ENCODE measurements at places on chromosomes 2 and 18. TPM values are rescaled to one million over a fixed set of nuclear protein-coding genes. Genes with fewer than 3 reads are reported as not detected.

DNA sequence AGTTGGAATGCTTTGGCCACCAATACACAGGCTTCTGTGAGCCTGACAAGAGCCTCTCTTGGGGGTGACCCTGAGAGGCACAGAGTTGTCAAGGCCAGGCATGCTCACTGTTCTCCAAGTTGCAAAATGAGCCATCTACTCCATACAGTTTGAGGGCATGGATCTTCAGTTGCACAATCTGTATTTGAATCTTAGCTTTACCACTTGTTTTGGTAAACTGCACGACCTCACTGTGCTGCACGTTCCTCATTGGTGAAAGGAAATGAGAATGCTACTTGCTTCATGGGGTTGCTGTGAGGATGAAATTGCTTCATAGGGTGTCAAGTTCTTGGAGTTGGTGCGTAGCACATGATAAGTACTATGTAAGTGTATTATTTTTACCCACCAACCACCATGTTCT lies 12.0 kb upstream of the HAAO start:
- no peak for DNase-seq

- DNase-seq = no peak
These were observed 72.7 kb downstream of the MARCHF4 start for GRCh38 chr2:216299588-216299987.

DNA sequence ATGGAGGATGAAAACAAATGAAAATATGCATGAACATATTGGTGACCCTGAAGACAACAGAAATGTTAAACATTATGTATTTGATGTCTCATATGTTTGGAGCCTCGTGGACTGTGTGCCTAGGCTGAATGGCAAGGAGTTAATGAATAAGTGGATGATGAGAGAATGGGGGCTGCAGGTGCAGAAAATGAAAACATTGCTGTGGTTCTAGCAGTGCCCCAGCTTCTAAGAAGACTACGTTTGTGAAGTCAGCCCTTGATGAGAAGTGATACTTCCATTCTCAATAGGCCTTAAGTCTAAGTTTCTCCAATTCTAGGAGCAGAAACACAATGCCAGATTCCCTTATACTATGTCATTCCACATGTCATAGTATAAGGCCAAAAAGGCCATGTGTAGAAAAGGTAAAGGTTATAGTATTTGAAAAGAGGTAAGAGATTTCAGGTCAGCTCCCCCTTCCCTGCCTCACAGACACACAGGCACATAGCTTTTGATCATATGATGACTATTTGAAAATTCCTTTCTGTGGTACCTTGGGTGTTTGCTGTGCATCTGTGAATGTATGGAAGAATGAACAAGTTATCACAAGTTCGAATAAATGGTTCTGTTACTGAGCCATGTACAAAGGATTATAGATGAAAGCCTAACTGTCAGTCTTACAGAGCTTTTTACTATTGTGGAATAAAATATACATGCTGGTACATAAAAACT lies 280.8 kb downstream of the SETBP1 start:
- no peak for DNase-seq

DNA sequence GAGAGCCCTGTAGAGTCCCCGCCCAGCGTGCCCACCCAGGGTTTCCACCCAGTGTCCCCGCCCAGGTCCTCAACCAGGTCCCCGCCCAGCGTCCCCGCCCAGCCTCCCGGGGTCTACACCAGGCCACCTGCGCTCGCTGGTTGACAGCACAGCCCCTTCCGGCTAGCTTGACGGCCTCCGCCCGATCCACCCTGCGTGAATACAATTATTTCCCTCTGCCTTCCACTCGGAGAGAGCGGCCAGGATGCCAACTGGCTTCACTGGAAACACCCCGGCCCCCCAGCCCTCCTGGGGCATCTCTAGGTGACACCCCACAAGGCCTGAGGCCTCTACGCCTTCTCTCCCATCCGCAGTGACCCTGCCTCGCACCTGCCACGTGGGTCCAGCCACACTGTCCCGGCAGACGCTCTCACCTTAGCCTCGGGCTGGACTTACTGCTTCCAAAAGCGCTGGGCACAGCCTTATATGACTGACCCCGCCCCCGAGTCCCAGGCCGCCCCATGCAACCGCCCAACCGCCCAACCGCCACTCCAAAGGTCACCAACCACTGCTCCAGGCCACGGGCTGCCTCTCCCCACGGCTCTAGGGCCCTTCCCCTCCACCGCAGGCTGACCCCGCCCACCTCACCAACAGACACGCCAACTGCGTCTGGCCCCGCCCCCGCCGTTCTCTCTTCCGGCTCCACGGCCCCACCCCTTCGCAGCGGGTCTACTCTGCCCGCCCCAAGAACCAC lies 188.1 kb downstream of the LAMA1 start:
- peak; percentile 73 for DNase-seq

DNA sequence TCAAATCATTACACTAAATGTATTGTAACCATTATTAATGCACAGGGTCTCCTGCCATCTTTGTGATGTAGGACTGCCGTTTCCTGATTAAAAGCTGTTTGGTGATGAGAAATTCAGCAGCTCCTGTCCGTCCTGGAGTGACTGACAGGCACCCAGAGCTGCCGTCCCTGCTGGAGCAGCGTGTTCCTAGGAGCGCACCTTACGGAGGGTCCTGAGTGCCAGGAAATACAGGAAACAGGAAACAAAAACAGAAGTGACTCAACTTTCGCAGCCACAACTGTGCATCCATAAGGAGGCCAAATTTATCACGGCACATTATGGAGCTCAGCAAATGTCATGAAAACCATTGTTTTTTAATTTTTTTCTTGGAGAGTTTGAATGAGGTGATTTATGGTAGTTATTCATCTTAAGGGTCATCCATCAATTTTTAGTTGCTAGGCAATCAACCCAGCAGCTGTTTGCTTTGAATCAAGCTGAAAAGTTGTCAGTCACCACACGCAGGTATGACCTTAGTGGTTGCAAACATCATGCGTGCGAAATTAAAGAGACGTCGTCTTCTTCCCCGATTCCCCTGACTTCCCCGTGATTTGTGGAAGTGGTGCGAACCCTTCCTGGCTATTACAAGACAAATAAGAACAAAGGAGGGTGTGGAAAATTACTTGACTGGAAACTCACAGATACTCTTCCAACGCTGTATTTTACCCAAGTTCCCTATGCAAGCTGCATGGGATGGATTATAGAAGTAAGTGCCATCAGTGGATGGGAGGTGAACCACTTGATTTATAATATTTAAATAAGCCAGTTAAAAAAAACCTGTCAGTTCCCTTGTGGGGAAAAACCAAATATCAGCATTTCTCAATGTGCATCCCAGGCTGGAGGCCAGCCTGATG lies 19.8 kb downstream of the TSHZ1 start:
- no peak for DNase-seq

DNA sequence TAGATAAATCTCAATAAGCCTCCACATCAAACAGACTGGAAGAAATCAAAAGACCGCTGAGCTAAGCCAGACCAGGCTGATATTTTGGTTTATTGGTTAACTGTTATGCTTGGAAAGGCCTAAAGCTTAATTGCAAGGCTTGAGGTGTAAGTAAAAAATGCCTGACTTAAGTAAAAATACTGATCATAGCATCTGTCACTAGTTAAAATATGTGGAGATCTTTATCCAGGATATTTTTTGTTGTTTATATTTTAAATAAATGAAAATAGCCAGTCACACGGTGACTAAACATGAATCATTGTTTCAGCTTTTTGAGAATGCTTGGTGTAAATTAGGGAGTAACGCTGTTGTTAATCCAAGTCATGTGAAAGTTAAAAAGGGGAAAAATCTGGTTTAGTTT lies 127.9 kb downstream of the THADA start:
- no peak for DNase-seq

GRCh38 chr2:66571918-66572317 lies 137.0 kb downstream of the MEIS1 start:
- DNase-seq = no peak

DNA sequence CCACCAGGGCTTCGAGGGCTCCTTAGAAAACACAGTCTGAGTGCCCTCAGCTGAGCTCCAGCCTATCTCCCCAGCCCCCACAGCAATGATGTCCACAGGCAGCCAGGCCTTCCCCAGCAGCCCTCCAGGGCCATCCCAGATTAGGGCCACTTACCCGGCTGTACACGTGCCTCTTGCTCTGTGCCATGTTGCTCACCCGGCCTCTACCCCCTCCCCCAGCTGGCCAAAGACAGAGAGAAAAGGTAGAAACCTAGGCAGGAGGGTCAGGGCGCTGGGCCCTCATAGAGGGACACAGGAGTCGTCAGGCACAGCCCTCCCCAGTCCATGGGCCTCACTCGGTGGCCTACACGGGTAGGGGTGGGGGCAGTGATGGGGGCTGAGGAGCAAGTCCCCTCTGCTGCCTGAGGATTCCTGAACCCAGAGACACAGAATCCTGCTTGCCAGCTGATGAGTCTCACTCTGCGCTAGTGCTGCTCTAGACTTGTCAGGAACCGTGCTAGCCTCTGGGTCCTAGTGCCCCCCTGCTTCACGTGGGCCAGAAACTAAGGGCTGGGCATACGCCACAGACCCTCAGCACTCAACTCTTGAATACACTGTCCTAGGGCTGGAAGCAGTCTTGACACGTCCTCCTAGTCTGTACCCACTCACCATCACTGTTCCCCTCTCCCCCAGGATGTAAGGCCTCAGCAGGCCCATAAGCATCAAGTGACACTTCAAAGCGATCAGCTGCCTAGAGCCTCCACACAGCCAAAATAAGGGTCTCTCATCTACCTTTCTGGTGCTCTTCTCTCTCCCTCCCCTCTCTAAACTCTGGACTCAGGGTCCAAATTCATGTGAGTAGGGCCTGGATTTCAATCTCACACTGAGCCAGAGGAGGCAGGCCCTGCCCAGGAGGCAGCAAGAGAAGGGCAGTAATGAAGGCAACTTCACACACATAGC lies at the start of gene DCTN1:
Gene DCTN1 (minus strand): TSS at position 461 of the 939 bp plus-strand sequence. CDS start 274 bp downstream, at position 187.
- DNase-seq = no peak

- no peak for DNase-seq
These were observed 14.8 kb upstream of the TRAPPC8 start for GRCh38 chr18:31957728-31958127.

GRCh38 chr2:12764849-12765605 lies 48.3 kb downstream of the TRIB2 start:
- no peak for DNase-seq

- no peak for DNase-seq
These were observed 46.2 kb upstream of the TRIM43B start for GRCh38 chr2:95530734-95531133.

DNA sequence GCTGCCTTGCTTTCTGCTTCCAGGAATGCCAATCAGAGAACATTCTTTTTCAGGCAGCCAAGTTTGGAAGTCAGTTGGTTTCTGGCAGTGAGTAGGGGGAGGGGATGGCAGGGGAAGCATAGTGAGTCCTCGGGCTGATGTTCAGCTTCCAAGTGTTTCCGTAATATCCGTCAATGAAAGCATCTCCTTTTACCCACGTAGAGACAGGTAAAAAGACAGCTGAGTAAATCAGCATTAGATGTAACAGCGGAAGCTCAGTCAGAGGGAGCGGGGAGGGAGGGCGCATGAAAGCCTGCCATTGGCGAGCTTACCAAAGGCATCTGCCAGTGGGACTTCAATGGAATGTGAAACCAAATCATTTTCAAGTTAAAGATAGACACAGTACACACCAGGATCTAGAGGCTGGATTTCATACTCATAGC lies 117.1 kb upstream of the DTNA start:
- DNase-seq = no peak

Gene TMEM247
- not detected for total RNA-seq

Gene NT5C1B
- not detected for total RNA-seq

Data from Right ventricle myocardium inferior (tissue), 1 donor.